ENCODE measurements at places on chromosomes 11 and 22.

- DNase-seq = no peak
Observed at GRCh38 chr11:3022300-3022967, 30.3 kb upstream of the NAP1L4 start.

GRCh38 chr22:50439871-50440331, 34.9 kb downstream of the SBF1 start:
- no peak for DNase-seq

DNA sequence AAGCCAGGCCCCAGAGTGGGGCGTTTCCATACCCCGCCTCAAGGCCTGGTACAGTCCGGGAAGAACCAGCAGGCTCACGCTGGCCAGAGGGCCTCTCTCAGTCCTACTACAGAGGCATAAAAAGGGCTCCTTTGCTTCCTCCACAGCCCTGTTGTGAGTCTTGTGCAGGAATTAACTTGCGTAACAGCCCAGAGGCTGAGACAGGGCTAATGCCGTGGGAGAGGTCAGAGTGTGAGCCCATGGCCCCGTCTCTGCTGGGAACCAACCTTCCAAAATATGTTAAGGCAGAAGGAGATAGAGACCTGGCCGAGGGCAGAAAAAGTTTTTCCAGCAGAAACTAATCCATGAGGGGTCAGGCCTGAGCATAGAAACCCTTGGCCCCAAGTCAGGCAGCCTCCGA, 19.9 kb upstream of the TMEM184B start:
- no peak for DNase-seq

GRCh38 chr11:73266646-73267020, 5.5 kb upstream of the P2RY6 start:
- DNase-seq = no peak

DNA sequence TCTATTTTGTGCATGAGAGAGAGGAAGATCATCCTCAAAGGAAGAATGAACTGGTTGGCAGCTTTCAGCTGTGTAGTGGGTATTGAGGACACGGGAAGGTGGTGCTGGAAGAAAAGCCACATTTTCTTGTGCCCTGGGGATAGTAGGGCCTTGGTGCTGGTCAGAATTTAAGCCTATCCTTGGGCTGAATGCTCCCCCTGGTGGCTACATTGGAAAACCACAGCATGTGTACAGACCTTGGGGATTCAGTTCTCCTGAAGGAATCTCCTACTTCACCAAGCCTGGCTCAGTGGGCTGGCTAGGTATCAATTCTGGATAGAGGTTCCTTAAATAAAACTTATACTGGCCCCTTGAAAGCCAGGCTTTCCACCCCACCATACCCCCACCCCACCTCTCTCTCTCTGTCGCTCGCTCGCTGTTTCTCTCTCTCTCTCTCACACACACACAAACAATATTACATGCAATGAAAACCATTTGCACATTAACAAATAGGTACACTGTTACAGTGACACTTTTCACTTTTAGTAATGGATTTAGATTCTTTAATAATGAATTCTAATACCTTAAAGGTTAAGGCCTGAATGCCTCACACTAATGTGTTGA, 2.8 kb upstream of the OR51M1 start:
- DNase-seq = peak; percentile 3

GRCh38 chr11:71466358-71466757, 13.4 kb downstream of the NADSYN1 start:
- DNase-seq = no peak

DNA sequence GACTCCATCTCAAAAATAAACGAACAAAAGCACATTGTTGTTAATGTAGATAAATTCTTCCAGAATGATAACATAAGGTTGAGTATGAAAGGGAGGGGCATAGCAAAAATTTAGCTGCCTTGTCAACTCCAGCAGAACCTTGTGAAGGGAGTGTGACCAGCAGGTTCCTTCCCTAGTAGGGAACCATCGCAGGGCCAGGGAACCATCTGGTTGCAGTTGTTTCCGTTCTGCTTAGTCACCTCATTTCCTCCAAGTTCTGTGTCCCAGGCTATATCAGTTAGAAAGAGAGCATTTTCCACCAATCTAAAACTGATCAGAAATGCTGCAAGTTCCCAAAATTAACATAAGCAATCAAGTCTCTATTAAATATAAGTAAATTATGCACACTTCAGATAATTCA, 126.7 kb upstream of the BLID start:
- no peak for DNase-seq

DNA sequence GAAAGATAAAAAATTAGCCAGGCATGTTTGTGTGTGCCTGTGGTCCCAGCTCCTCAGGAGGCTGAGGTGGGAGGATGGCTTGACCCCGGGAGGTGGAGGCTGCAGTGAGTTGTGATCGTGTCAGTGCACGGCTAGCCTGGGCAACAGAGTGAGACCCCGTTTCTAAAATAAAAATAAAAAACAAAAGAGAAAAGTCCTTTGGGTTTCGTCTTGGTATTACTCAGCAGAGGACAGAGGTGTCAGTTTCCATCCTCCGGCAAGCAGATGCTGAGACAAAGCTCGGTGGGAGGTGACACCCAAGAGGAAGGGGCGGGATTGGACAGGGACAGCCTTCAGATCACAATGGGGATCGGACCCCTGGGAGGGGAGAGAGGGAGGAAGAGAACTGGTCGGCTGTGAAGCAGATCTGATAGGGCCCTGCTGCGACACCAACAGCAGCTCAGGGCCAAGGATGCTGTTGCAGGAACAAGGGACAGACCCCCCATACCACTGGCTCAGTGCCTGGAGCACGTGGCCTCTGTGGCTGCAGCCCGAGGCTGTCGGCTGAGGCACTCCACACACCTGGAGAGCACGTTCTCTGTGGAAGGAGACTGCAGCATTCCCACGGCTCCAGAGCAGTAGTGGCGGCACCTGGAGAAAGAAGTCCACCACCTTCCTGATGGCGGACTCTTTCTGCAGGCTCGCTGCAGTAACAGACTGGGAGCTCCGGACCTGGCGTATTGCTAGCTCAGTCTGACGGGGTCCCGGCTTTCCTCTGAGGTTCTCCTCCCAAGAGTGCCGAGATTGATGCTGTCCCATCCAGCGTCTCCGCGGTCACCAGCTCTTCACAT, 5.2 kb upstream of the BID start:
- no peak for DNase-seq

DNA sequence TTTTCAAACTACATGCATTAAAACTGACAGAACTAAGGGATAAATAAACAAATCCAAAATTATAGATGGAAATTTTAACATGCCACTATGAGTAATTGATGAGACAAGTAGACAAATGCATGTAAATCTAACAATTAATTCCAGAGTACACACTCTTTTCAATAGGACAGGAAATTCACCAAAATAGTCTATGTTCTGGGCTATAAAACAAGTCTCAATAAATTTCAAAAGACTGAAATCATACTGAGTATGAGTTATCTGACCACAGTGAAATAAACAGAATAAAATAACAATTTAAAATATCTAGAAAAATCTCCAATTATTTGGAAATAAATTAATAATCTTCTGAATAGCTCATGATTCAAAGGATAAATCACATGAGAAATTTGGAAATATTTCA, 38.5 kb upstream of the ME3 start:
- no peak for DNase-seq

DNA sequence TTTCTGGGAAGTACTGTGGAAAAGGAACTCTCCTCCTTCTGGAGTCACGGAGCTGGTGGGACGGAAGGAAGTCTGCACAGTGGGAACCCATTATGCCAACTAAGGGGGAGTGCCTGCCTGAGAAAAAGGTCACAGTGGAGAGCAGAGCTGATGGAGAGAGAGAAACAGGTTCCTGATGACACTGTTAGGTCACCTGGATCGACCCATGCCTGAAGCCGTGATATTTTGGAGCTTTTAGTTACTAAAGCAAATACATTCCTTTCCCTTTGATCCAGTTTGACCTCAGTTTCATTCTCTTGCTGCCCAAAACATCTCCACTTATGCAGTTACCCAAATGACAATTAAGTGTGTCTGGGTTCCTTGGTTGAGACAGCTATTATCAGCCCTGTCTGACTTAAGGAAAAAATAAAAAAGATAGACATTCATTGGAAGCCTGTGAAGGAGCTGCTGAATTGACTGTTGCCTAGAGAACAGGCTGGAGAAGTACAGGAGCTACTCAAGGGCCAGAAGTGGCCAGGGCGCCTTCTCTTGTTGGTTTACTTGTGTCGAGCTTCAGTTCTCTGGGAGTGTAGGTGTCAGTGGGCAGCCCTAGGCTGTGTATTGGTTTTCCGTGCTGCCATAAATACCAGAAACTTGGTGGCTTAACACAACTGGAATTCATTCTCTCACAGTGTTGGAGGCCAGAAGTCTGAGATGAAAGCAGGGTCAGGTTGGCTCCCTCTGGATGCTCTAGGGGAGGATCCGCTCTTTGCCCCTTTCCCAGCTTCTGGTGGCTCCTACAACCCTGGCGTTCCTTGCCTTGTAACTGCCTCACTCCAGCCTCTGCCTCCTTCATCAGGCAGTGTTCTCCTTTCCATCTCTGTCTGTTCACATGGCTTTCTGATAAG, 13.6 kb downstream of the MRGPRD start:
- DNase-seq = no peak

DNA sequence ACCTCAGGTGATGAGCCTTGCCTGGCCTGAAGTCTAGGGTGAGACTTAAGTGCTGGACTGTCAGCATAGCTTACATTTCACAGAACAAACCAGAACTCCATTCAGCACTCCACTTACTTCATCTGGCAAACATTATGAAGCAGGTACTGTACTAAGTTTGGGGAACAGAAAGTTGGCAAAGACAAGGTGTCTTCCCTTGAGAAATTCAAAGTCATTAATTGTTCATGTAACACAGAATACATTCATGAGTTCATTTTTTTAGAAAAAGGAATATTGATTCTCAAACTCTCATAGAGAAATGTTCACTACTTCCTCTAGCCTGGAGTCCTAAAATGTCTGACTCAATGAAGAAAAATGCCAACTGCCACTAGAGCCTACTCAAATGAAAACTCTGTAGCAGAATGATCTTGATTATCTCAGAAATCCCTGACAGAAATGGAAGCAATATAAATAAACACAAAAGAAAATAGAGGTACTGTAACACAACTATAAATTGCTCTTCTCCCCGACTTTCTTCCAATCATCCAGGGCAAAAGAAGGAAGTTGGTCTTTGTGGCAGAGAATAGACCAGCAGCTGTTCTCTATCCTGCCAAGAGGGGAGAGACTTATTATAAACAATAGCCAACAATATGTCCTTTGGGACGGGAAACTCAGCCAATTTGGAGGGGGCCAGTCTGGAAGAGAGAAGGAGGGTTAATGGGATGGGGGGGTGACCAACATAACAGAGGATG, 129.2 kb upstream of the MTMR2 start:
- DNase-seq = no peak

DNA sequence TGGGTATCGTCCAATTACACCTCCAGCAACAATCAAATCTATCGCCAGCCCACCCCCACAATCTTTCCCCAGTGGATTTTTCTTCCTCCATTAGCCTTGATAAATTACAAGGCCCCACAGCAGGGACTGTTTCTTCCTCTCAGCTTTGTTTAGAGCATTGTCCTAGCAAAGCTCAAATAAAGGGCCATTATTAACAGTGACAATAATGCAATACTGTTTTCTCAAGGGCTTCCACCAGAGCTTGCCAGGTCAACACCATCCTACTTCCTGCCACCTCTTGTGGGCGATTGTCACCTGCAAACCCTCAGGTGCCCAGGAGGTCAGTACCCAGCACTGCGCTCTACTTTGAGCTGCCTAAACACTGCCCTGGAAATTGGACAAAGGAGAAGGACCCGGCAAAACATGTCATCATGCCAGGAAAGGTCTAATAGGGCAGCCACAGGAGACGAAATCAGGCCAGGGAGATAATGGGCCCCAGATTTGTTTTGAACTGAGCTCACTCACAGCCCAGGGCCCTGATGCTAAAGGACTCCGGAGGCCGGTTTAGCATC, 95.2 kb downstream of the ABTB2 start:
- no peak for DNase-seq

DNA sequence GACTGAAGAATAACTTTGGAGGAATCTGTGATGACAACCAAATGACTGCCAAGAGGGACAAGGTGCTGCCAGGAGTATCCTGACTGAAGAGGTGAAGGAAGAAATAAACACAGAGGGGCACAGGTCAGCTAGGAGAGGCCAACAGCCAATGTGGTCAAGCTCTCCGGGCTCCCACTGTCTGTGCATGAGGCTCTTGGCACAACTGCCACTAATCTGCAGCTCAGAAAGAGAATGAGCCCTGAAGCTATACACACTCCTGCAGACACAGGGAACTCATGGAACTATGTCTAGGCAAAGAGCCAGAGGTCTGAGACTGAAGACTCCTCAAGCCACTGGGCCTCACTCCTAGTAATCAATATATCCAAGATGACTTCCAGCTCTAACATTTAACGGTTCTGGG, 7.0 kb downstream of the THRSP start:
- no peak for DNase-seq

DNA sequence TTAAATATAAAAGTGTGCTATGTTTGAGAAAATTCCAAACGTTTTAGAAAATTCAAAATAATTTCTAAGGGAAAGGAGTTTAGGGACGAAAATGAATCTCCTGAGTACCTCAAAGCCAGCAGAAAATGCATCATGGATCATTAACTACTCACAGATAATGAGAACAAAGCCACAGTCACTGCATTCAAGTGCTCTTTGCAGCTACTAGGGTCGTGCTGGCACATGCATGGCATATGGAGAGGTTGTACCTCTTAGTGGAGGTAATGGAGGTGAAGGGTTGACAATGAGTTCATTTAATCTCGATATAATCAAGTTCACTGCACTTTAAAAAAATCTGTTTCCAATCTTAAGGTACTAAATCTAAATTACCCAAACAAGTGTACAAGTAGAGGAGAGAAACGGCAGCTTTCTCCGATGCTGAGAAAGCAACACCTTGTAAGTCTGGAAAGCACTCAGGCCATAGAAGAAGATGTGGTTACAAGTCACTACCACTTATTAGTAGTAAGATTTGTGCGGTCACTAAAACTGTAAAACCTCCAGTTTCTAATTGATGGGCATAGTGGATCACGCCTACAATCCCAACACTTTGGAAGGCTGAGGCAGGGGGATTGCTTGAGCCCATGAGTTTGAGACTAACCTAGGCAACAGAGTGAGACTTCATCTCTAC, 261.1 kb upstream of the ANO3 start:
- no peak for DNase-seq

All from NCI-H1417 treated with DMSO at 0.1 percent for 48 hours (cell line).